Aorta (tissue), 5 donors: ENCODE measurements at places on chromosomes 3 and 15.

GRCh38 chr3:170499562-170500156 lies 81.0 kb downstream of the CLDN11 start:
- DNase-seq = no peak

GRCh38 chr3:14452740-14453710 lies 50.6 kb downstream of the SLC6A6 start:
- DNase-seq = peak; percentile 96

- DNase-seq = no peak
Measured at GRCh38 chr3:194573680-194574437, 59.4 kb downstream of the TMEM44 start.

- peak; percentile 73 for DNase-seq
Measured at GRCh38 chr15:70258369-70259027, 160.8 kb upstream of the TLE3 start.

GRCh38 chr3:152281133-152281713 lies 12.5 kb downstream of the MBNL1 start:
- no peak for DNase-seq
